ENCODE measurements at places on chromosomes 11 and 22.

DNA sequence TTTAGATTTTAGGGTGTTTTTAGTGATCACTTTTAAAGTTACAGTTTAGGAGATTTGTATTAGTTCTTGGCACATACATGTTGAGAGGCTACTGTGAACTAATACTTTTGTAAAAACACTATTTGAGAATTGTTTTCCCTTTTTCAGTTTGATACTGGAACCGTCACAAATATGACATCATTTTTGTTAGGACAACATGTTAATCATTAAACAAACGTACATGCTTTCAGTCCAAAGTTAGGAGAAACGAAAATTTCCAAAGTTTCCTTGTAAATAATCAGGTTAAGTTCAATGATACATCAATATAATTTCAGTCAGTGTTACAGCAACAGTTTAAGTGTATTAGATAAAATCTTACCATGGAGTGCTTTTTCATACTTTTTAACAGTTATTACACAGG is 53.1 kb downstream of the SPECC1L start:
- DNase-seq: no peak

- no peak for DNase-seq
These were observed 626 bp downstream of the FLRT1 start for GRCh38 chr11:64036087-64037026.

- no peak for DNase-seq
These were observed 23.1 kb upstream of the FZD4 start for GRCh38 chr11:86978247-86978646.

- no peak for DNase-seq
These were observed 38.8 kb downstream of the STIM1 start for GRCh38 chr11:3894128-3894731.

GRCh38 chr11:67267188-67268080 is 1.2 kb downstream of the GRK2 start:
- DNase-seq: no peak

DNA sequence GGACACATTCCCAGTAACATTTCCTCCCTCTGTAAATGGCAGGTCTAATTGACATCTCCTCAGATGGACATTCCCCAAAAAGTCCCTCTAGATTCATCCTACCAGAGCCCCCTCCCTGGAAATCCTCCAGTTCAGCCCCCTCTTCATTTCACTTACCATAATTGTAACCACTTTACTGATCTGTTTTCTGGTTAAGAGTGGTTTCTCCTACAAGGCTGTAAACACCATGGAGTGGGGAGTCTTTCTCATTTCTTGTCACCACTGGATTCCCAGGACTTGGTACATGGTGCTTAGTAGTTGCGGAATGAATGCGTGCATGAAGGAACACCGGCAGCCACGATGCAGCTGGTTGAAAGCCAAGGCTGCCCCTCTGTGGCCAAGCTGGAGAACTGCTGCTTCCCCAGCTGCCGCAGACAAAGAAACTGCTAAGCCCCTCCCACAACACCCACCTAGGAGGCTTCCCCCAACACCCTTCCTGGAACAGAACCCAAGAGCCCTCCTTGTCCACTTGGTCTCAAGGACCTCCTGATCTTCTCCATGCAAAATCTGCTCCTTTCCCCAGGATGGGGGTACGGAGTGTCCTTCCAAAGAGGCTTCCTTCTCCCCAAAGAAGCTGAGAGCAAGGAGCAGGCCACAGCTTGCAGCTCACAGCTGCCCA is 18.6 kb upstream of the SCARF2 start:
- DNase-seq: peak; percentile 70

GRCh38 chr11:34978236-34979191 is 62.1 kb downstream of the PDHX start:
- no peak for DNase-seq

GRCh38 chr22:47616396-47617020 is 854.1 kb downstream of the TBC1D22A start:
- DNase-seq: no peak

- no peak for DNase-seq
These were observed 20.1 kb upstream of the FCHSD2 start for GRCh38 chr11:73162196-73162740.

DNA sequence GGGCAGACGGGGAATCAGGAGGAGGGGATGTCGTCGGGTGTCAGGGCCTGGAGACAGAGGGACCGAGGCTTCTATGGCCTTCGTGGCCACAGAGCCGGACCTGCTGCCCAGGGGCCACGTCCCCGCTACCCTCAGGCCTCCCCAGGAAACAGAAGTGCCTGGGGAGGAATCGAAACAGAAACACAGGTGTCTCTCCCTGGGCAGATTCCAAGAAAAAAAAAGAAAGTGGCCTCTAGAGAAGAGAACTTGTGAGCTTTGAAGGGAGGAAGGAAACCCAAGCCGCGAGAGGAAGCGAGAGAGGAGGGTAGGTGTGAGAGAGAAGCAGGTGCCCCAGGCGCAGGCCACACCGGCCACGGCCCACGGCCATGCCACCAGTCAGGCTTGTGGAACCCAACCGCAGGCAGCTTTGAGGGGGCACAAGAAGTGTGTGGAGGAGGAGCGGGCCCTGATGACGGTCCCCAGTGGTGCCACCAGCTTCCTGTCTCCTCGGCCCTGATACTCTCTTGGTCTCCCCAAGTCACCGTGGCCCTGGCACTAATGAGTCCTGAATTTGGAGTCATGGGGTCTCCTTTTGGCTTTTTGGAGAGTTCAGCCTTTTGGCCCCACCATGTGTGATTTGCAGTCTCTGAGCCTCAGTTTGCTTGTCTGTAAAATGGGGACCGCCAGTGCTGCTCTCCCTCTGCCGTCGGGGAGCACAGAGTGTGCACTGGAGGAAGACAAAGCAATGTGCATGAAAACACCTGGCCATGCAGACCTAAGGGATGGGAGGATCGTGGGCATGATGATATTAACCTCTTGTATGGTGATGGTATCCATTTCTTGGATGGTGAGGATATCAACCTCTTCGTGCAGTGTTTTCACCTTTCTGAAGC is 25.2 kb downstream of the LIF start:
- no peak for DNase-seq

GRCh38 chr11:6992457-6993417 is 27.4 kb downstream of the ZNF214 start:
- no peak for DNase-seq

DNA sequence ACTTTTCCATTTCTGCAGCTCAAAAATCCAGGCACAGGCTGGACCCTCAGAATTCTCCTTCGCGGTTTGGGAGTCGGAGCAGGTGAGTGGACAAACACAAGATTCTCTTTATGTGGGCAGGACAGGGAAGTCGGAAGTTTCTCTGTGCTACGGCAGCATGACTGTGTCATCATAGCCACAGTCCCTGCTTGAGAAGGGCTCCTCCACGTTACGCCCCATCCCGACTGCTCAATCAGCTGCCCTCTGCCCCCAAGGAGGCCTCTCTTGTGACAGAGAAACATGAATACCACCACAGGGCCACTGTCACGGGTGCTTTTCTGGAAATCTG is 89.0 kb upstream of the SHISAL1 start:
- DNase-seq: no peak

GRCh38 chr11:60981515-60981914 is 10.0 kb downstream of the CD6 start:
- no peak for DNase-seq

- DNase-seq: peak; percentile 4
These were observed 690 bp downstream of the CKAP5 start for GRCh38 chr11:46845440-46845739.

GRCh38 chr11:103959279-103959942 is 77.0 kb upstream of the DDI1 start:
- no peak for DNase-seq

DNA sequence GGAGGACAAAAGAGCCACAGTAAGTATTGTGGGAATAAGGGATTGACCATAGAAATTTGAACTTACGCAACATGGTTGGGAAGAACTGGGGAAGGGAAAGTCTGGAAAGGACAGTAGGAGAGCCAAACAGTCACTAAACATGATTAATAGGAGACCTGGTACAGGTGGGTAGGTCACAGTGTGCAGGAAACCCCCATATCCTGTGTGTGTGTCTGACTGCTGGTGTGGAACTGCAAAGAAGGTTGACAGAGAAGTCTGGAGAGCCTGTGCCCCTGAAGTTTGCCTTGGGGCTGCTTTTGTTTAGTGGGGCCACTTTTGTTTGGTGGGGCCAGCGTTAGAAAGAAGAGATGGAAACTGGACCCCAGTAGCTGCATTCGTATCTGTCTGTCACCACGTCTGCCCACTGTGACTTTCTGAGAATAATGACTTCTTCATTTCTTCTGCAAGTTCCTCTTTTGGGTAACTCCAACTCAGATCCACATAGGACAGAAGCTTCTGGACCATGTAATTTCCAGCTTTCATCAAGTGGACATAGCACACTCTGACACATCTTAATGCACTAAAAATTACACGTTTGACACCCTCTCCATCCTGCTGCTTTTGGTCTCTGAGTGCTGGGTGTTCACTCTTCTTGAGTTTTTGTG is 126.8 kb upstream of the RAG2 start:
- no peak for DNase-seq

GRCh38 chr11:81070948-81071347 is 1630.1 kb upstream of the TENM4 start:
- no peak for DNase-seq

DNA sequence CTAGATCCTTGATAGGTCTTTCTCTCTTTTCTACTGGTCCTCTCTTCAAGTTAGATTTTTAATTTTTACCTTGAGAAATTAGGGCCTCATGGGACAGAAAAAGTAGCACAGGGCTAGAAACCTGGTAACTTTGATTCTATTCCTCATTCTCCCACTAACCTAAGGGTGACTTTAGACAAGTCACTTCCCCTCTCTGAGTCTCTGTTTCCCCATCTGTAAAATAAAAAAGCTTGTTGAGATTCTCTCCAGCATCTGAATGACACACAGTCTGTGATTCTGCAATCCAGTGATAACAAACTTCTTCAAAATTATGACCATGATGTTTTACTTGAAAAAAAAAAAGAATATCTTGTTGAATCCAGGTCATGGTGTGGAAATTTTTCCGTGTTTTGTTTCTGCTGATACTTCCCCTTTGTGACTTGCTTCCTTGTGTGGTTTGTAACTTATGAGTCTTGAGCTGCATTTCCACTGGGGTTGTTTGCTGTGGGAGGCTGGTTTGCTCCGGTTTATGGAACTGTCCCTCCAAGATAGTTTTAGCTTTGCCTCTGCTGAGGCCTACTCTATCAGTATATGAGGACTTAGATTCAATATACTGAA is 9.8 kb upstream of the MPEG1 start:
- no peak for DNase-seq

DNA sequence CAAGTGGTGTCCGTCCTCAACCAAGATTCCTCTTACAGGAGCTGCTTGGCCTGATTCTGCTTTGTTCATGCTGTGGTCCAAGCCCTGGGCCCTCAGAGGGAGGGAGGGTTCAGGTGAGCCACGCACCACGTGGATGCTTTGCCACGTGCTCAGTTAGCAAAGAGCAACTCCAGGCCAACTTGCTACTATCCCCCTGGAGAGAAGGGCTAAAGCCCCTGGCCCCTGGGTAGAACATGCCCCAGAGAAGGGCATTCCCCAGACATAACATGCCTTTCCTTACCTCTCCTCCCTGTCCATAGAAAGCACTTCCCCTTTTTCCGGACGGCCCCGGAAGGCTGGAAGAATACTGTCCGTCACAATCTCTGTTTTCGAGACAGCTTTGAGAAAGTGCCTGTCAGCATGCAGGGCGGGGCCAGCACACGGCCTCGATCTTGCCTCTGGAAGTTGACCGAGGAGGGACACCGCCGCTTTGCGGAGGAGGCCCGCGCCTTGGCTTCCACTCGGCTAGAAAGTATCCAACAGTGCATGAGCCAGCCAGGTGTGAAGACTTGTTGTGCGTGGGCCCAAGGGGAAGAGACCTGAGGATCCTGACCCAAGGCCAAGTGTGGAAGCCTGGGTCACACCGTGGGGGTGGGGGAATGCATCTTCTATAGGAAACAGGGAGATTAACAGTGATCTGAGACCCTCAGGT is 8.8 kb downstream of the FOXR1 start:
- no peak for DNase-seq

DNA sequence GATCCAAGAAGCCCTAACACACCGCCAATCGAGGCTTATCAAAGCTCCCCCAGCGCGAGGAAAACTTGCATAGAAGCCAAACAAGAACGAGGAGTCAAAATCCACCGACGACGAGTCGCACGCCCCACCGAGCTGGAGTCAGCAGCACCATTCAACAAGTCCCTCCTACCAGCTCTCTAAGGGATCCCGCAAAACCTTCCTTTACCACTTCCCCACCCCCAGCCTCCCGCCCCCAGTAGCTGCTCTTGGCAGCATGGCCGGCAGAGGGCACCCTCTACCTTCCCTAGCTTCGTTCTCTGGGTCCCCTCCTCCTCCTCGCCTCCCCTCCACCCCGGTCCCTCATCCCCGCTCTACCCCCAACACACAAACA is 1.4 kb downstream of the BDNF start:
- DNase-seq: no peak

DNA sequence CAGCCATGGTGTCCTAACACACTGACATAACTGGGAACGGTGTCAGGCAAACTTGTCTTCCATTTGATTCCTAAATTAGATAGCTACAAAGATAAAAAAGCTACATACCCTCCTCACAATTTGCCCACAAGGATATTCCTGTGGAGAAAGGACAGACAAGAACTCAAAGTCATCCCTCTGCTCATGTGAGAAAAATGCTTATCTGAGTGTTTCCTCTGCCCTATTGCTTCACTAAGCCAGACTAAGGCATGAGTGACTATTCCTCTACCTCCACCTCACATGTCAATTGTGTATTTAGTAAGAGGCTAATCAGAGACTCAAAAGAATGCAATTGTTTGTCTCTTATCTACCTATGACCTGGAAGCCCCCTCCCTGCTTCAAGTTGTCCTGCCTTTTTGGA is 247.7 kb downstream of the DDX10 start:
- no peak for DNase-seq

- DNase-seq: no peak
These were observed 21.8 kb upstream of the NAV2 start for GRCh38 chr11:19690885-19691284.

DNA sequence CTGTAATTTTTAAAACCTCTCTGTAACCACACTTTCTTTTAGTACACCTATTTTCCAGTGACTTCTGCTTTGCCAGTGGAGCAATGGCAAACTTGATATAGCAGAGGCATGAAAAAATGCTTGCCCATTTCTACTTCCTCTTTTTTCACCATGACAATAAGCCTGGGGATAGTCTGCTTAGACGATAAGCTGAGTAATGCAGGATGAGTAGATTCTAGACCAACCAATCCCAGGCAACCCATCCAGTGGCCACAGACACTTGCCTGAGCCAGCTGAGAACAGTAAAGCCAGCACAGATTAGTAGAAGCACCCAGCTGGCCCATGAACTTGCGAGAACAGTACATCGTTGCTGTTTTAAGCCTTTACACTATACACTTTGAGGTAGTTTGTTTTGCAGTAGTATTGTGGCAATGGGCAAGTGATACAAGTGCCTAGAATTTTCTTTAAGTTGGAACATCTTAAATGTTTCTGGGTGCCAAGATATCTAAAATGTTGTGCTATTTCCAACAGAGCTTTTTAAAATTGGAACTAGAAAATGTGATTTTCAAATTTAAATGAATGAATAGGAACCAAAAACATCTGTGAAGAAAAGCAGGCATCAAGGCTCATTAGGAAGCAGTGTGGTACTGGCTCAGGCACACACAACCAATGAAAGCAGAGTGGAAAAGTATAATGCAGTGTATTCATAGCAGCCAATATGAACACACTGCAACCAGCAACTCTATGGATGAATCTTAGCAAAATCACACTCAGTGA is 37.7 kb downstream of the DDI1 start:
- no peak for DNase-seq

- no peak for DNase-seq
These were observed 363.1 kb downstream of the MN1 start for GRCh38 chr22:27438271-27438980.

GRCh38 chr11:15011776-15012345 is 39.7 kb upstream of the CALCA start:
- DNase-seq: no peak
